ENCODE measurements at places on chromosomes 13 and 19. TPM values are rescaled to one million over a fixed set of nuclear protein-coding genes. Genes with fewer than 3 reads are reported as not detected.

The IFNL4 gene
- total RNA-seq, result not detected

The SHANK1 gene
- 3.3 TPM for total RNA-seq

The KLF12 gene
- total RNA-seq, result 5.5 TPM

The ZDHHC20 gene
- total RNA-seq, result 34.9 TPM

The STXBP2 gene
- 16.7 TPM for total RNA-seq

The ZFR2 gene
- total RNA-seq, result not detected

The ZNF724 gene
- 1.4 TPM for total RNA-seq

The NCR1 gene
- not detected for total RNA-seq

The DHDH gene
- 1.6 TPM for total RNA-seq

The ZNF460 gene
- total RNA-seq, result 67.3 TPM

The NLRP7 gene
- not detected for total RNA-seq

The GPC6 gene
- total RNA-seq, result 144 TPM

The PLVAP gene
- not detected for total RNA-seq

The SPINT2 gene
- 1.4 TPM for total RNA-seq

The LRRC63 gene
- total RNA-seq, result under 0.01 TPM

The TRIM28 gene
- 415 TPM for total RNA-seq

The SLC25A41 gene
- total RNA-seq, result 0.17 TPM

The APOC4 gene
- not detected for total RNA-seq

The SLC7A9 gene
- total RNA-seq, result 0.26 TPM
